Heart right ventricle (tissue), 16 donors: ENCODE measurements at places on chromosomes 11 and 22. TPM values are rescaled to one million over a fixed set of nuclear protein-coding genes. Genes with fewer than 3 reads are reported as not detected.

- DNase-seq = no peak
These were observed 225.6 kb downstream of the BLID start for GRCh38 chr11:121890377-121890776.

- DNase-seq = no peak
These were observed 60.4 kb downstream of the FEZ1 start for GRCh38 chr11:125435461-125436238.

- DNase-seq = no peak
These were observed 10.5 kb upstream of the JHY start for GRCh38 chr11:122872046-122872445.

The OR51B2 gene
- not detected for polyA plus RNA-seq

The CHADL gene
- polyA plus RNA-seq = 4.5 TPM

The OR51B4 gene
- not detected for polyA plus RNA-seq
